Activated CD4-positive, alpha-beta T cell treated with anti-CD3 and anti-CD28 coated beads, Interleukin-10, Interleukin-2, amounts not matched to agents 100 ng/mL and 50 ng/mL, durations not matched to agents 16 hours and 8 hours (primary cell): ENCODE measurements at places on chromosomes 6 and 20.

DNA sequence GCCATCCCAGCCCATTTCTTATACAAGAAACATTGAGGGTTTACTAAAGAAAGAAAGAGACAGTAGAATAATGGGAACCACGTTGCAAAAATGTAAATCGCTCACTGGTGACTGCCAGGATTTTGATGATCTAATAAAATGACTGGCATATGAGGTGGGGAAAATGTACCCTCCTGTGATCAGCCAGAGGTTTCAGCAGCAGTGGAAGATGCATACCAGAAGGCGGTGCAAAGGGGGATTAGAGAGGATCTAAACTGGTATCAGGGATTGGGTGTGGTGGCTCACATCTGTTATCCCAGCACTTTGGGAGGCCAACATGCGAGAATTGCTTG is 60.8 kb upstream of the DDR1 start:
- DNase-seq: no peak

DNA sequence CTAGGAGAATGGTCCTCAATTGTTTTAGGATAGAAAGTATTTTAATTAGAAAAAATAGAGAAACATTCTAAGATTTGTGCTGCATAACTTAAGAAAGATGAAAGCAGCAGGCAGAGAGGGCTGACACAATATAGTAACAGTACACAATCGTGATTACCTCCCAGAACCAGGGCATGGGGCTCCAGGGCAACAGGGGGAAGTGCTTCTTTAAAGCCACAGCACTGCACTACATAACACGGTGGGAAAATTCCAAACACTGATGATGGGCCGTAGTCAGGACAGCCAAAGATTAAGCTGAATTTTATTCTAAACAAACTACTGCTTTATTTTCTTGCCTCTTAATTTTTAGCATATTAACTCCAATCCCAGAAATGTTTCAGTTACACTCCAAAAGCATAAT is 14.4 kb downstream of the EXOC2 start:
- no peak for DNase-seq

GRCh38 chr6:83613378-83613777 is 95.5 kb downstream of the SNAP91 start:
- no peak for DNase-seq

DNA sequence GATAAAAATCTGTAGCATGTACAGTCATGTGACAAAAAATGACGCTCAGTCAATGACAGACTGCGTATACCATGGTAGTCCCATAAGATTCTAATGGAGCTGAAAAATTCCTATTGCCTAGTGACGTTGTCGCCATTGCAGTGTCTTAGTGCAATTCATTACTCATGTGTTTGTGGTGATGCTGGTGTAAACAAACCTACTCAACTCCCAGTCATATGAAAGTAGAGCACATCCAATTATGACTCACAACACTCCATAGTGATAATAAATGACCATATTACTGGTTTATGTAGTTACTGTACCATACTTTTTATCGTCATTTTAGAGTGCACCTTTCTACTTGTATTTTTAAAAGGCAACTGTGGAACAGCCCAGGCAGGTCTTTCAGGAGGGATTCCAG is 45.0 kb downstream of the TFAP2A start:
- DNase-seq: peak; percentile 32

GRCh38 chr6:158131926-158132325 is 36.1 kb downstream of the SERAC1 start:
- DNase-seq: peak; percentile 36

- DNase-seq: no peak
These were observed 88.5 kb downstream of the RPS12 start for GRCh38 chr6:132902901-132903300.

DNA sequence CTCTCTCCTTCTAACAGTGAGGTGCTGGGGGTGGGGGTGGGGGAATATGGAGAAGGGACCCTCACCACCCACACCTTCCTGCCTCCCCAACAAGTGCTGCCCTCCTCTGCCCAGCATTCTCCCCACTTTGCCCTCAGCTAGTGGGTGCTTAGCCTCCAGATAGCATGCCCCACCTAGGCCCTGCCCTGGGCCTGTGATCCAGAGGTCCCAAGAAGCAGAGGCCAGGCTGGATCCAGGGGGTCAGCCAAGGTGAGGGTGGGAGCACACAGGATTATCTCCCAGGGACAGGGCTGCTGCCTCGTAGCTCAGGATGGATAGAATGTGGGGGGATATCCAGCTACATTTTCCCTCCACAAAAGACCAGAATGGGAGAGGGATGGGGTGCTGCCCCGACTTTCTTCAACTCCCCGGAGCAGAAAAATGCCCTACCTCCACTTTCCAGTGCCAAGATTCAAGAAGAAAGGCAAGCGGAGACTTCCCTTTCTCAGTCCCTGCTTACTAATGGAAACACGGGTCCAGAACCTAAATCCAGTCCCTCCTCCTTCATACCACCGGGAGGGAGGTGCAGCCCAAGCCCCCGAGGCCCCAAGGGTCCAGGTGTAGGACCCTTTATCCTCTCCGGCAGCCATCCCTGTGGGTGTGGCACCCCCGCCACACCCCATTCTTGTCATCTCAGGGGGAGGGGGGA is 987 bp downstream of the ADISSP start:
- no peak for DNase-seq

GRCh38 chr6:169725125-169726048 is 1.1 kb upstream of the PHF10 start:
- DNase-seq: peak; percentile 15

GRCh38 chr6:134060491-134061106 is 8.2 kb upstream of the SLC2A12 start:
- DNase-seq: no peak

- DNase-seq: no peak
These were observed 378.7 kb upstream of the HSF2 start for GRCh38 chr6:122020588-122021264.

GRCh38 chr6:5424726-5425125 is 163.4 kb downstream of the FARS2 start:
- no peak for DNase-seq

- no peak for DNase-seq
These were observed 232.4 kb downstream of the SAMD5 start for GRCh38 chr6:147740916-147741315.

GRCh38 chr20:60895363-60896079 is 356.5 kb upstream of the CDH4 start:
- no peak for DNase-seq

- peak; percentile 31 for DNase-seq
These were observed 19.5 kb downstream of the ZNF311 start for GRCh38 chr6:28985462-28986164.

DNA sequence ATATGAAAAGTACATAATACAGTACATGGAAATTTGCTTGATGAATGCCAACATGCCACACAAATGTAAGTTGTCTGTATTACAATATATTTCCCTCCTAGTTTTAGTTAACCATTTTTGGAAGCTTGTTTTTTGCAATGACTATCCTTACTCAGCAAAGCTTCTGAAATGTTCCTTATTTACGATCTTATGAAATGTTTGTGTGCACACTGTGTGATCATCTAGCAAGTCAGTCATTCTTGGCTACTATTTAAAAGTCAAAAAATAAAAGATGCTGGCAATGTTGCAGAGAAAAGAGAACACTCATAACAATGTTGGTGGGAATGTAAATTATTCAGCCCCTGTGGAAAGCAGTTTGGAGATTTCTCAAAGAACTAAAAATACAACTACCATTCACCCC is 33.8 kb downstream of the SUMO4 start:
- no peak for DNase-seq

DNA sequence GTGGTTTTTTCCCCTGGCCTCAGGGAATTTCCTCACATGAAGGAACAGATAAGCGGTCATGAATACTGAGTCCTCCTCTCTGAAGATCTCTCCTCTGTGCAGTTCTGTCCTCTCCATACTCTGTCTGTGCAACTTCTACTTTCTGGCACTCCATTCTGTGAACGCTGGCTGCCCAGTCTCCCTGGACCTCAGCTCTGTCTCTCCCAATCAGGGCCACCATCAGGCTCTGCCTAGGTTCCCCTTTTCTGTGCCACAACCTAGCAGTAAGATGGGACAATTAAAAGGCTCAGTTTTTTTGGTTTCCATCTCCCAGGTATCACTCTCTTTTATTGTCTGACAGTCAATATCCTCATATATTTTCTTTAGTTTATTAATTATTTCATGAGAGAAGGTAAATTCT is 4.8 kb upstream of the ADGB start:
- DNase-seq: no peak

DNA sequence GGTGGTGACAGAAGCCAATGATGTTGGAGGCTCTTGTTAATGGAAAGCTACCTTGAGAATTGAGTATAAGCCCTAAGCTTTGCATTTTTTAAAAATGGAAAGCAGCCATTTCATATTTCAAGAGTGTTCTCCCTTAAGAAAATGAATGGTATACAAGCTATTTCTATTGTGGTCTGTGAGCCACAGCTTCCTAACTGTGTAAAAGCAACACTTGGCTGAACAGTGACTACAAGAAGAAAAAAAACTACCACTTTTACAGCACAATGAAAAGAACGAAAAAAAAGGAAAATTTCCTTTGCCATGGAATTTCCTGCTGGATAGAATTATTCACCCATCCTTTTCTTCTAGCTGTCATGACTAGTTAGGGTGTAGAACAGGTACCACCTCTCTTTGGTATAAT is 397.1 kb upstream of the BTBD3 start:
- DNase-seq: no peak

DNA sequence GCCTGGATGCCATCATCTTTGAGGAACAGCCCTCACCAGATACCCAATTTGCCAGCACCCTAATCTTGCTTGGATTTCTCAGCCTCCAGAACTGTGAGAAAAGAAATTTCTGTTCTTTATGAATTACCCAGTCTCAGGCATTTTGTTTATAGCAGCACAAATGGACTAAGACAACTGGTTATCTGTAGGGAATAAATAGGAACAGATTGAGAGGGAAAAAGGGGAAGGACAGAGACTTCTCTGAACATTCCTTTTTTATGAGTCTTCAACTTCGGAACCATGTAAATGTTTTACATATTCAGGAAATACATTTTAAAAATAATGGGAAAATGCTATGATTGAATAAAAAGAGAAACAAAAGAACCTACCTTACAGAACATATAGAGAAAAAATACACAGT is 20.9 kb downstream of the KCTD20 start:
- no peak for DNase-seq

GRCh38 chr20:53048387-53048786 is 76.2 kb downstream of the TSHZ2 start:
- no peak for DNase-seq

DNA sequence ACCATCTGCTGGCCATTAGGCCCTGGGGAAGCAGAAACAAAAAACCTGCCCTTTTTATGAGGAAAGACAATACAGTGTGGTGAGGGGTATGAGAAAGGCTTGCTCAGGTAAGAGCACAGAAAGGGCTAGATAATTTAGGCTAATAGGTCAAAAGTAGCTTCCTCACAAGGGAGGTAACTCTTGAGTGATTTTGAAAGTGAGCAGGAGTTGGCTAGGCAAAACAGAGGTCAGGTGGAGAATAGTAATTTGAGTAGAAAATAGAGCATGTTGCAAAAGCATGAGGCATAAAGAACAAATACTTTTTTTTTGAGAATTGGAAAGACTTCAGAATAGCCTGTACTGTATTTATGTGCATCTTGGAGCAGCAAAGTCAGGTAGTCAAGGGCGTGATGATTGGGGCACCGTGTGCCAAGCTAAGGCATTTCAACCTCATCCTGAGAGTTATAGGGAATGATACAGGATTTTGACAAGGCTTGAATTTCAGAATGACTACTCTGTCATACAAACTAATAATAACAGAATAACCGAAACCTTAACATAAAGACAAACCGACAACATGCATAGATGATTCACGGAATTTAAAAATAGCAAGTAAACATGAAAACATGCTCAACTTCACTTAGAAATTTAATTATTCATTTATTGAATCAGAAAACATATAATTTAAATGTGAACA is 123.0 kb upstream of the ENPP5 start:
- DNase-seq: peak; percentile 29

DNA sequence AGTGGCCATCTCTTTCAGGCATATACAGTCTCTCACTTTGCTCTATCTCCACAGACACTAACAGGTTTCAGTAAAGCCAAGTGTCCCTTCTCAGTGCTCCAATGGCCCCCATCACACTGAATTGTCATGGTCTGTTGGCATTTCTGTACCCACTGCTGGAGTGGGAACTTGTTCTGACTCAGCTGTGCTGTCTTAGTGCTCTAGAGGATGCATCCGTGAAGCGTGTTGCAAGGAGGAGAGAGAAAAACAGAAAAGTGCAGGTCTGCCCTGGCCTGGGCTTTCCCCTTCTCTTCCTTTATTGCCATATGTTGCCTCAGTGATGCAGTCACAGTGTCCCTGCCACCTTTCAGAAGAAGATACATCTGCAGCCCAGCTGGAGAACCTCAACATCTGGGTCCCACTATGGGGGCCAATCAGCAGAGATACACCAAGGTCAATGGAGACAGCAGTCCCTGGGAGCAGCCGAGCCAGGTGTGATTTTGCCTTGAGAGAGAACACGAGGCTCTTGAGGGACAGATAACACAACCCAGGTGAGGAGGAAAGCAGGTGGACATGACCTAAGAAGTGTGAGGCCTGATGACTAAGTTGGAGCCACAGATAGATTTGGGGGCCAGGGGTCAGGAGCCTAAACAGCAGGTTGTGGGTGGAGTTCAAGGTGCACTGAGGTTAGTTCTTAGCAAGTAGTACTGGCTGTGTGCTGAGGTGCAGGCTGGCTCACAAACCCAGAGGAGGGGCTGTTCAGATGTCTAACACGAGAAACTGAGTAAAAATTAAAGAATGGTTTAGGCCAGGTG is 5.6 kb upstream of the PLCG1 start:
- peak; percentile 35 for DNase-seq

- DNase-seq: no peak
These were observed 348.7 kb downstream of the SMOC2 start for GRCh38 chr6:168789699-168790098.

DNA sequence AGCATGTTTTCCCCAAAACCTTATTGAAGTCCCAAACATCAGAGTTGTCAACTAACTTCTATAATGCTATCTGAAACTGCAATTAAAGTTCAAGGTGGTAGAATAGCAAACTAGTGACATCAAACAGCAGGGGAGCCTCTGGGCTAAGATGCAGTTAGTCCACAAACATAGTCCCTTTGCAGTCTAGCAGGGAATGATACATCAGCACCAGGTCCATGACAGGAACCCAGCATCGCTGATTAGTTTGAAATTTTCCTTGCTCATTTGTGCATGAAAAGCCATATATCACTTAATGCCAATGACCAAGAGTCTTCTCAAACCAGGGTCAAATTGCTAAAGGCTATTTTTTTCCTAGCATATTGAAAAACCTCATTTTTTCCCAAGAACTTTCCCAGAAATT is 145.3 kb downstream of the HIVEP2 start:
- no peak for DNase-seq
